ENCODE measurements at places on chromosomes 7 and 10.

- no peak for DNase-seq
Observed at GRCh38 chr10:130967161-130967560, 344.4 kb downstream of the TCERG1L start.

DNA sequence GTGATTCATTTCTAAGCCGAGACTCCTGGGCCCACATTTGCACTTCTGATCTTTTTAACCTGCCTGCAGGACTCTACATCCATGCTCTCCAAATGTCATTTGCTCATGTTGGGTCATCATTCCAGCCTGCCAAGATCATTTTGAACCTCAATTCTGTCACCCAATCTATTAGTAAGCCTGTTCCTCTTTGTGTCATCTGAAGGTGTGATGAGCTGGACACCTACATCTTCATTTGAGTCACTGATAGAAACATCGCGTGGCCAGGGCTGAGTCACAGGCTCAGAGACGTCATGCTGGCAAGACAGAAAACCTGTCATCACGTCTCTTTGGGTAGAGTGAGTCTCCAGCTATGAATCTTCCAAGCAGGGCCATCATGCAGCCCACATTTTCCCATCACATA, 65.3 kb upstream of the SLF2 start:
- no peak for DNase-seq

DNA sequence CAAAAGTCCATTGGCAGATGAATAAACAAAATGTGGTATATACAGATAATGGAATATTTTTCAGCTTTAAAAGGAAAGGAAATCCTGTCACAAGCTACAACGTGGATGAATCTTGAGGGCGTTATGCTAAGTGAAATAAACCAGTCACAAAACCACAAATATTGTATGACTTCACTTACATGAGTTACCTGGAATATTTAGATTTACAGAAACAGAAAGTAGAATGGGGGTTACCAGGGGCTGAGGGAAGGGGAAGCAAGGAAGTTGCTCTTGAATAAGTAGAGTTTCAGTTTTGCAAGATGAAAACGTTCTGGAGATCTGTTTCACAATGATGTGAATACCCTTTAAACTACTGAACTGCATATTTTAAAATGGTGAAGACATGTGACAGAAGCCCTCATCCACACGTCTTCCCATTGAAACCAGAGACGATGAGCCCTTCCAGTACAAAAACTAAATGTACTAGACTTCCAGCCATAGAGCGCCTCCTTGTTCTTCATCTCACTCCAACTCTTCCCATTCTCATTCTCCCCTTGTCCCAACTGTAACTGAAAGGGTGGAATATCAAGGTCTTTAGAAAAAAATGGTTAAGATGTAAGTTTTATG, 62.4 kb downstream of the MICU1 start:
- no peak for DNase-seq

- no peak for DNase-seq
Observed at GRCh38 chr7:64685091-64685490, 19.2 kb downstream of the ZNF107 start.

DNA sequence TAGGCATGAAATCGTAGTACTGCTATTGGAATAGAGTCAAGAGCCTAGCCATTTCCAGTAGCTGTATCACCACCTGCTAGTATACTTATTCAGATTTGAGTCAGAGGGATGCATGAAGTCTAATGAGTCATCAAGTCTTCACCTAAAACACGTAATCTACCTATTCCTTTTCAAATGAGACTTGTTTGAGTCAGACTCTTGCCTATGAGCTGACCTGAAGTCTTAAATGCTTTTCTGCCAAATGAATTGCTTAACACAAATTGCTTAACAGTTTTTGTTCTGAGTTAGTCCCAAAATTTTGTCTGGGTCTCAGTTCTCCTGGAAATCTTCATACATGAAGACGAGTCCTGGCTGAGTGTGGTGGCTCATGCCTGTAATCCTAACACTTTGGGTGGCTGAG, 165.2 kb downstream of the GNAT3 start:
- no peak for DNase-seq

- DNase-seq = no peak
Observed at GRCh38 chr10:111593578-111593977, 516.7 kb downstream of the ADRA2A start.

DNA sequence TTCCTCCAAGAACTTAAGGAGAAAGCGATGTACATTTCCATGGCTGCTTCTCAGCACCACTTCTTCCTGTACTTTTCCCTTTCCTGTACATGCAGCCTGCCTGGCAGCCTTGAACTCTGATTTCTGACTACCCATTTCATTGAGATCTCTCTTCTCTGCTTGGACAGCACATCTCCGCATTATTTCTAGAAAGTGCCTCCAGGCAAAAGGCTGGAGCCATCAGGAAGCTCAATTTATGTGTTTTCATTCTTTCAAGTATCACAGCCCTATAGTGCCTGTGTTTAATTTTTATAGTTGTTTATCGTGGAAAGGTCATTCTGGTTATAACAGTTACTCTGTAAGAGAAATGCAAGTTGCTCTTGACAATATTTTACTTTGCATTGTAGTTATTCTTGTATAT, 688.0 kb upstream of the ANKRD30A start:
- DNase-seq = no peak

GRCh38 chr10:114359041-114359952, 45.0 kb downstream of the AFAP1L2 start:
- DNase-seq = no peak

- DNase-seq = no peak
Observed at GRCh38 chr10:96138102-96138501, 8.0 kb downstream of the ZNF518A start.

DNA sequence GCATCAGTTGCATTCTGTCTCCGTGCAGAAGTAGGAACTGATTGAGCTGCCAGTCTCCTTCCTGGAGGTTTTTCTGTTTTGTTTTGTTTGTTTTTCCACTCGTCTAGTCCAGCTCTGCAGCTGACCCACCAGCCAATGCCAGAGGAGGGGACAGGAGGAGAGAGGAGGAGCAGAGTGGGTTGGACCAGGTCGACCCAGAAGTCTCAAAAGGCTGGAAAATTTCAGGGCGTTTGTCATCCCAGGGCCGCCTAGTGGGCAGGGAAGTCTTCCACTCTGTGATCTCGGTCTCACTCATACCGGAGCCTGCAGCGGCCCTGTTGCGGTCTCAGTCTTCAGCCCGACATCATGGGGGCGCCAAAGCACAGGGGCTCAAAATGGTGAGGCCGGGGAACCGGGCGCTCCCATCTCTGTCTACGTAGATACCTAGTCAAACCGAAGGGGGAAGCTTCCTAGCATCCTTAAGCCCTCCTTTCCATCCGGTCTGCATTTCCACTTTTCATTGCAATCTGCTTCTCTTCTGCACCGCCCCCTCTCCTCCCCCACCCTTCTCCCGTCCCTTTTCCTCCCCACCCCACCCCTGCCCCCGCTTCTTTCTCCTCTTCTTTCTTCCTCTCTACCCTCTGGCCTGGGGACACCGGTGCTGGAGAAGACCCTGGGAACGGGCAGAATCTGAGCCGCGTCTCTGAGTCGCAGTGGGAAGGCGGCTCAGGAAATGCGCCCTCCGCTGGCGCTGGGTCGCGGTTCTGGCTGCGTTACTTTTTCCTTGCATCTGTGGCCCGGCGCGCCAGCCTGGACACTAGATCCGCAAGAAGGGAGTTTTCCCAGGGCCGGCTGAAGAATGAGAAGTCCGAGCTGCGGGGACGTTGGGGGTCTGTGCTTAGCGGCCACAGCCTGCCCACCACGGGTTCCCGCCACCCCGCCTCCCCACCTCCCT, 16.2 kb upstream of the PAX2 start:
- no peak for DNase-seq

GRCh38 chr10:125003146-125003900, 61.4 kb downstream of the ZRANB1 start:
- no peak for DNase-seq
